ENCODE measurements at places on chromosomes 16 and 17. TPM values are rescaled to one million over a fixed set of nuclear protein-coding genes. Genes with fewer than 3 reads are reported as not detected.

PLCG2 gene
- polyA plus RNA-seq: 10.3 TPM

KRT24 gene
- not detected for polyA plus RNA-seq

KRTAP2-2 gene
- not detected for polyA plus RNA-seq

TBC1D26 gene
- not detected for polyA plus RNA-seq

SLC5A10 gene
- not detected for polyA plus RNA-seq

ERI2 gene
- 10.0 TPM for polyA plus RNA-seq

SPAG5 gene
- polyA plus RNA-seq: 39.3 TPM

PTGES3L gene
- 0.67 TPM for polyA plus RNA-seq

ZNF423 gene
- 0.54 TPM for polyA plus RNA-seq

RILP gene
- polyA plus RNA-seq: 7.3 TPM

CRK gene
- polyA plus RNA-seq: 40.4 TPM

GOSR2 gene
- polyA plus RNA-seq: 46.5 TPM

PARD6A gene
- polyA plus RNA-seq: 1.0 TPM

IFT20 gene
- 112 TPM for polyA plus RNA-seq

CFAP119 gene
- polyA plus RNA-seq: 6.5 TPM

CMTM1 gene
- polyA plus RNA-seq: not detected

UBFD1 gene
- polyA plus RNA-seq: 6.7 TPM

All from small intestine (tissue), 16 donors.